HS-27A (cell line): ENCODE measurements at places on chromosomes 7 and 10.
A peak's percentile ranks its signal among the peaks of the same experiment; 100 is the strongest.

DNA sequence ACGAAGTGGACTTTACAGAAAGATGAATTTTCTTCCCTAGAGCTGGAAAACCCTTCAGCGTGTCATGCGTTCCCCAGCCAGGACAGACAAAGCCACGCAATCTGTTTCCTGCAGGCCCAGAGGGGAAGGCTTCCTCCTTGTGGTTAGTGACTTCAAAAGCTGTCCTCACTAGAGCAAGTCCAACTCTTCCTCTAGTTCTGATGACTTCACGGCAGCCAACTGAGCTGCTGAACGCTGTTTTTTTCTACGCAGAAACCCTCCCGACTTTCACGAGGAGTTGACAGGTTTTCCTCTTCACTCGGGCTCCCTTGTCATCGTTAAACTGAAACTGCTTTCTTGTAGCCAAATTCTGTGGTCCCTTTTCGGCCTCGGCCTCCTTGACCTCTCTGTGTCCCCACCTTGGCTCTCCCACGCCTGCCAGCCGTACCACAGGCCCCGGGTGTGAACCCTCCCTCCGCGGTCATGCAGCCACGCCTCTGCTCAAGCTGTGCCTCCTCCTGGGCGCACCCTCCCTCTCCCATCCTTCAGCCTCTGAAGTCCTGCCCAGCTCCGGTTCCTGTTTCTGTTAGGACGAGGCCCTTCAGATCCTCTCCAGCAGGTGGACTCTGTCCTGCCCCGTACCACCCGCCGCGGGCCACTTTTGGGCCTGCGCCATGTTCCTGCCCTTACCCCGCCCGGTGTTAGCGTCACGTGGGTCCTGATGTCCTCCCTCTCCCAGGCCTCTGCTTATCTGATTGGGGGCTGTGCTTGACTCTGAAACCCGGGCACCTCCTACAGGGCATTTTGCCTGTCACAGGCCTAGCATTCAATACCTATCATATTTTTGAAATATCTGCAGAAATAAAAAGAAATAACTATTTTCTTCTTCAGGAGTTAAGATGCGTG, 39.3 kb downstream of the CUX1 start:
- DNase-seq = peak; percentile 66

- no peak for DNase-seq
Observed at GRCh38 chr7:136058546-136058945, 81.4 kb upstream of the MTPN start.

GRCh38 chr7:148927123-148928045, 43.3 kb upstream of the EZH2 start:
- DNase-seq = no peak

DNA sequence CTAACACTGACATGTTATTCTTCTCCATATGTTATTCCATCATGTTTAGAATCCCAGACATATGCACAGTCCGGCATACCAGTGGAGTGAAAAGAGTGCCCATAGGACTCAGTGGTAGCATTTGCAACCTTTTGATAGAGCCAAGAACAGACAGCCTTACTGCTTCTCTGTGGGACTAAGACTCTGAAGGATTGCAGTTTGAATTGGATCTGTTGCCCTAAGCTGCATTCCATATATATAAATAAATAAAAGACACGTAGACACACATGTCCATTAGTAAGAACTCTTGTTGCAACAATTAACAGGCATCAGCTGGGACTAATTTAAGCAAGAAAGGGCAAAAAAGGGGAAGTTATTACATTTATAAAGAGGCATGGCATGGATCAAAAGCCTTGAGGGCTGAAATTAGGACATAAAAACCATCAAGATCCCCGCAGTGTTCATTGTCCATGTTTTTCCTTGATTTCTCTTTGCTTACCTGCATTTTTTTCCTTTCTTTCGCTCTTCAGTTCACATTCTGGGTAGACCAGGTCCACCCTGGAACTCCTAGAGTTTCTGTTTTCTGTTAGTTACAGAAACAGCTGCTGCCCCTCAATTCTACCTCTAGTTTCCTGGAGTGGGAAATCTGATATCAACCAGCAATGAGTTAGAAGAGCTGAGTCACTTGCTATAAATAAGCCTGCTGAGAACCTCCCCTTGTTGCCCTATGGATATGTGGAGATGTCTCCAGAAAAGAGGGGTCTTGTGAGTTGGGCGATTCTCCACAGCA, 132.4 kb downstream of the SORCS1 start:
- no peak for DNase-seq

DNA sequence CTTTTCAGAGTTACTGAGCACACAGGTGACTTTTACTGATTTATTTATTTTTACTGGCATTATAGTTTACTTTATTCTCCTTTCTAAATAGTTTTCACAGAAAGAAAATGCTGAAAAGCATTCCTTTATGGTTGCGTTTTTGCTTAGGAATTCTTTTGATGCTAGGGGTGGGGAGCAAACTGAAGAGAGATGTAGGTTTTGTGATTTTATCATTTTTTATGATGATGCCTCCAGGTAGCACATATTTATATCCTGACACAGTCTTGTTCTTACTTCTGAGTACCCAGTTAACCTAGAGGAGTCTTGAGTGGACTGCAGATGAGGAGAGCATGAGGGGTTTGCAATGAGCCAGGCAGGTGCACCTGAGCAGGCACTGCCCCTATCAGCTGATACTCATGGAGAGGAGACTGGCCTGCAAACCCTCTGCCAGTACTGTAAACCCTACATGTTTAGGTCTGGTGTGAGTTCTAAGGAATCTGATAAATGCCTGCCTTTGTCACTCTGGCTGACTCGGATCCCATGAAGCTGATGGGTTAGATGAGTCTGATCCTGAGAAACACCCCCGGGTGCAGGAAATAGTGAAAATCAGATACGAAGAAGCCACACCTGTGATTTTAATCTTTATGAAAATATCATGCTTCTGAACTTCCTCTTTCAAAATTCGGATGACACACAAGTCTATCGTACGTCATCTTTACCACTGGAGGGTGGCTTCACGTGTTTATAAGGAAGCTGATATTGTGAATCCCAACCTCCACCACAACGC, 302.9 kb downstream of the WDR37 start:
- DNase-seq = no peak

- DNase-seq = no peak
Observed at GRCh38 chr7:26187380-26188205, 13.0 kb downstream of the HNRNPA2B1 start.

- no peak for DNase-seq
Observed at GRCh38 chr10:47169581-47169980, 130.4 kb upstream of the GDF10 start.

- DNase-seq = no peak
Observed at GRCh38 chr7:91306266-91306665, 42.0 kb downstream of the FZD1 start.

DNA sequence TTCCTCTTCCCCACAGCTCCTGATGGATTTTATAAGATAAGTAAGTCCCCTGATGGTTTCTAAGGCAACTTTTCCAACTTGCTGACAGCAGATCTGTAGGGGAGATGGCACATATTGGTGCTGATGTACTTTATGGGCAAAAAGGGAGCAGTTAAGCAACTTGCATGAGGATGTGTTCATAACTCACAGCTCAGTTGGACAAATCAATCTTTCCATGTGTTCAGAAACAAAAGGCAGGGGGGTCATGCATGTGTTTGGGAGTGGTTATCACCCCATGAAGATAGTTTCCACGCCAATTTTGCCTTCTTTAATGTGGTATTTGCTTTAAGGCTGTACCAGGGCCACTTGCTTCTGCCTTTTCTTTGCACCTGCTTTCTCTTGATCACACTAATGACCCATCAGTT, 6.1 kb downstream of the RBM20 start:
- DNase-seq = no peak

DNA sequence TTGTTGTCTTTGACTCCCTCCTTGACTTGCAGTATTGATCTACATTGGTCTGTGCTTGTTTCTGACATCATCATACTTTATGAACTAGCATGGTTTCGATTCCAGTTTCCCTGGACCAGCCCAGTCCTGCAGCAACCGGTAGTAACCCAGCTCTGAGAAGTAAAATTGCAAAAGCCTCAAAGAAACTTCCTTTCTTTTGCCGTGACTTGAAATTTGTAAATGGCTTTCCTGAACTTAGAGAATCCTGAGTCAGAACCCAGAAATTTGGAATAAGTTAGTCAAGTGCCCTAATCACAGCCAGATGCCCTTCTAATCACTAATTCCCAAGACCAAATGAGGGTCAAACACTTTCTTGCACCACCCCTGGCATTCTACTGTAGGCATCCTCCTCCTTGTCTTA, 15.0 kb downstream of the TAS2R60 start:
- no peak for DNase-seq

DNA sequence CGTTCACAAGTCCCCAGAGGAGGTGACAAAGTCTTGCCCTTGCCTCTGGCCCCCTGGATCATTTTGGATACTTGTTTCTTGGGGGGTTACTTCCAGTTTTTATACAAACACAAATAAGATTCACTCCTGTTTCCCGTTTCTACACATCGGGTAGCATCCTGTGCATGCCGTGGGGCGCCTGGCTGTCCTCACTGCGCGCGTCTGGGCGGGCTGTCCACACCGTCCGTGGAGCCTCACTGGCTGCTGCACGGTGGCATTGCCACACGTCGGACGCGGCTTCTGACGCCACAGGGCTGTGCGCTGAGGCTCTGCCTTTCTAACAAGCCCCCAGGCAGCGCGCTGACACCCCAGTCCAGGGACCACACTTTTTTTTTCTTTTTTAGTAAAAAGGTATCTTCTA, 18.4 kb downstream of the BNIP3 start:
- DNase-seq = no peak

DNA sequence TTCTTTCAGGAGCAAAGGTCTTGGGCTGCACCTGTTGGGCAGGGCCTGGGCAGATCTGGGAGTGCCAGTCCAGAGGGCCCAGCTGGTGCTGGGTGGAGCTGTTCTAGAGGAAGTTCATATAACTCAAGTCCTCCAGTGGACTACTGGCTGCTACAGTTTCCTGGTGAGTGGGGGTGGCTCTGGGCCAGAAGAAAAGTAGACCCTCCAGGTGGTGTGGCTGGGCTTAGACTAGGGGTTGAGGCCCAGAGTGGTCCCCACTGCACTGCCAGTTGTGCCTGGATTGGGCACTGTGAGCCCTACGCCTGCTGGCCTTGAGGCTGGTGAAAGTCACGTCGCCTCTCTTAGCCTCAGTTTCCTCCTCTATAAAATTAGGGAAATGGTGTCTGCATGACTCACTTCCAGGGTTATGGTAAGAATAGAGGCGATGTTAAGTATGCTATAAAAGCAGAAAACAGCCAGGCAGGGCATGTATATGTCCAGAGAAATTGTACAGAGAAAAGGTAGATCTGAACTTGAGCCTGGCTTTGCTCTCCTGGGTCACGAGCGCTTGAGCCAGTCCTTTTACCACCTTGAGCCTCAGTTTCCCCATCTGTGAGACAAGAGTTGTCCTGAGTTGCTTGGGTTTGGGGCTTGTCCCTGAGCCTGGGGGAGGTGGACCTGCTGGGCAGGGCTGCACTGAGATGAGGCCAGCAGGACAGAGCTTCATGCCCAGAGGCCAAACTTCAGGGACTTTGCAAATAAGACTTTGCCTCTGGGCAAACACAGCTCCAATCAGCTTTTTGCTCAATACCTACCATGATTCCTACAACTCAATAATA, 3.8 kb upstream of the CLDN3 start:
- no peak for DNase-seq

DNA sequence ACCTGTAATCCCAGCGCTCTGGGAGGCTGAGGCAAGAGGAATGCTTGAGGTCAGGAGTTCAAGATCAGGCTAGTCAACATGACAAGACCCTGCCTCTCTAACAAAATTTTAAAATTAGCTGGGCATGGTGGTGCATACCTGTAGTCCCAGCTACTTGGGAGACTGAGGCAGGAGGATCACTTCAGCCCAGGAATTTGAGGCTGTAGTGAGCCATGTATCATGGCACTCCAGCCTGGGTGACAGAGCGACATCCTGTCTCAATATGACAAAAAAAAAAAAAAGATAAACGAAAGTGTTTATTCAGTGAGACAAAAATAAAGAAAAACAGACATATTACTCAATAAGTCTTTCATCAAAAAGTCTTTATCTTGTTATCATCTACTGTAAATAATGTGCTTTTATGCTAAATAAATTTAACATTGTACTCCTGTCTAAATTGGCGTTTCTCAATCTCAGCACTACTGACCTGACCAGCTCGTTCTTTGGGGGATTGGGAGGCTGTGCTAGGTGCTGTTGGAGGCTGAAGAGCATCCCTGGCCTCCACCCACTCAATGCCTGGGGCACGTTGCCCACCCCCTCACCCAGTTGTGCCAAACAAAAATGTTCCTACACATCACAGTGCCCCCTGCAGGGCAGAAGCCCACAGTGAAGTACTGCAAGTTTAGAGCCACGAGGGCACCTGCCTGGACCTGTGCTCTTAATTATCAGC, 57.7 kb downstream of the NCAPG2 start:
- DNase-seq = no peak

DNA sequence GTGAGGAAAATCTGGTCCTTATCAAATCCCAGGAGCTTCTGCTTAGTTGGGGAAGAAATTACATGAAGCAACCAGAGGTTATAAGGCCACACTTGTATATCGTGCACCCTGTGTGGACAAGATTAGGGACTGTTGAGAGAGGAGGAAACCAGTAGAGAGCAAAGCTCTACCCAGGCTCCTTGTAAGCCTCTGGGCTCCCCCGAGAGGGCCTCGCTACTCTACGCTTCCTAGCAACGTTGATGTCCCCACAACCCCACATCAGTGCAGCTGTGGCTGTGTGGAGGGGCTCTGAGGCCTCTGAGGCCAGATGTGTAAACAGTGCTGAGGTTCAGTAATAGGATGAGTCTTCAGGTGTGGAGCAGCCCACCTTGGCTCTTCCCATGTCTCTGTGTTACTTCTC, 16.0 kb downstream of the HIF1AN start:
- no peak for DNase-seq

DNA sequence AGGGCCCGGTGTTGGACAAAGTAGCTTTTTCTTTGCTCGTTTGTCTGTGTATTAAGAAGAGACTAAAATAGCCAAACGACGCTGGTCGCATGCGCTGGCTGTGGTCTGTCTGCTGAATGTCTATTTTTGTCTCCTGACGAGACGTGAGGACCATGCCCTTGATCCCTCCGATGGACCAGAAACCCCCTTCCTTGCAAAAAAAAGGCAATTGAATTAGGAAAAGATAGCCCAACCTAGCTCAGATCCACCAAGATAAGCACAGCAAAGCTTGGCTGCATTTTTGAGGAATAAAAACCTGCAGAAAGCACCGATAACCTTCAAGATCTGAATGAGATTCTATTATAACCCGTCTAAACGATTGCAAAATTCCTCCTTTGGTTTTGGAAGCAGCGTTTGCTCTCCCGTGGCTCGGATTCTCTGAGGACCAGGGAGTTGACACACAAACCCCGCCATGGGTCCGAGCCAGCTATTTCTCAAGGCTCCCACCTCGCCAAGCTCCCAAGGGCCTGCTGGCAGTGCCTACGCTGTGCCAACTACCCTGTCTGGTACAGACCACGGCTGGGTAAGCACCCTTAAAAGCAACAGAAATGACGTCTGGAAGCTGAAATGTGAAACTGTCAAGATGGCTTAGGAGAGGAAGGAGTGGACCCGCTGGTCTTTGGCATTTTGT, 17.7 kb upstream of the TTYH3 start:
- no peak for DNase-seq

DNA sequence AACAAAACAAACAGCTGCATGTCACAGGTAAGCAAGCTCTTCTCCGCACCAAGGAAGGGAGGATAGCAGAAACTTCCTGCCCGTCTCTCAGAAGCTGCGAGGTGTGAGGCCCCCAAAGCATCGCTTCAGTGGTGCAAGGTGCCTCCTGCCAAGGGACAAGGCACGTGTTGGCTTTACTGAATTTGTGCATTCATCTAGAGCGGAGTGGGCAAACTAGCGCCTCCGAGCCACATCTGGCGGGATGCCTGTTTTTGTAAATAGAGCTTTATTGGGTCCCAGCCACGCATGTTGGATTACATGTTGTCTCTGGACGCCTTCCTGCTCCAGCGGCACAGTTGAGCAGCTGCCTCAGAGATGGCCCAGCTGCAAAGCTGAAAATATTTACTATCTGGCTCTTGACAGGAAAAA, 27.7 kb downstream of the PHYH start:
- no peak for DNase-seq
